ENCODE measurements at places on chromosomes 13 and 19.

- no peak for DNase-seq
Measured at GRCh38 chr19:6126335-6126974, 9.0 kb upstream of the ACSBG2 start.

DNA sequence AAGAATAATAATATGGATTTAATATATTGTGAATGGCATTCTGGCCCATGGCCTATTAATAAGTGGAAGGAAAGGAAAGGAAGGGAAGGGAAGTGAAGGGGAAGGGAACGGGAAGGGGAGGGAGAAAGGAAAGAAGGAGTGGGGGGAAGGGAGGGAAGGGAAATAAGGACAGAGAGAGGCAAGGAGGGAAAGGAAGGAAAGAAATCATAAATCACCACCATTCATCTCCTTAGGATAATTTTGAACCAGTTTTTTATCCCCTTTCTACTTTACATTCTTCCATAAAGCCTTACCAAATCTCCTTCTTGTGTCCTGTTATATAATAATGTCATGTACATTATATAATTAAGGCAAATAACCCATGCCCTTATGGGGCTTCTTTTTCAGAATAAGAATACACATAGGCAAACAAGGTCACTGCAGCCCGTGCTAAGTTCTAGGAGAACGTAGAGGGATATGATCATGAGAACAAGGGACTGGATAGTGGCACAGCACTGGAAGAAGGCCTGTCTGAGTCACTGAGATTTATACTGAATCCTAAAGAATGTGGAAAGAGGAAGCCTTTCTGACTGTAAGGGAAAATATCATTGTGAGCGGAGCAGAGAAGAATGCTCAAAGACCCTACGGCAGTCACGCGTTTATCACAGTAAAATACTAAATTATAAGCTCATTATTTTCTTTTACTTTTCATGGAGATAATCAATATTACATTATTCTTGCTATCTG lies 444.5 kb upstream of the GPC6 start:
- DNase-seq: no peak

- no peak for DNase-seq
Measured at GRCh38 chr19:39109641-39110040, 15.9 kb upstream of the PAK4 start.

GRCh38 chr19:38852231-38853044 lies 2.7 kb upstream of the HNRNPL start:
- peak; percentile 30 for DNase-seq

GRCh38 chr19:41871573-41872383 lies 5.3 kb upstream of the CD79A start:
- DNase-seq: no peak

DNA sequence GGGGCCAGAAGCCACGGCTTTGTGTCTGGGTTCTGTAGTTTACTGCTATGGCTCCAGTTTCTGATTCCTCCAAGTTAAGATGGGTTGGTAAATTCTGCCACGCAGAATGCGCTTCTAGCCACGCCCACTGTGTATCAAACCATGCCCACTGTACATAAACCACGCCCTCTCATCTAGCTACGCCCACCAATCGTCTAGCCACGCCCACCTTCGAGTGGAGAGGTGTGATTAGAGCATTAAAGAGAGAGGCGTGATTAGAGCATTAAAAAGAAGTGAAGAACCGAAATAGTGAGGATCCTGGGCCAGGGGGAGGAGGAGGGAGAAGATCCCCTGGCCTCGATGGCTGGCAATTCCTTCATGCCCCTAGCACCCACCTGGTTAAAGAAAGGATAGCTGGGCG lies 43.7 kb upstream of the ADGRE5 start:
- no peak for DNase-seq

GRCh38 chr13:44283600-44283999 lies 90.0 kb upstream of the SERP2 start:
- DNase-seq: no peak

Measured in stimulated activated CD4-positive, alpha-beta T cell treated with anti-CD3 and anti-CD28 coated beads, Interleukin-15, amount 100 ng/mL, for 1 hour (primary cell).